ENCODE measurements at places on chromosomes 7 and 10.
A peak's percentile ranks its signal among the peaks of the same experiment; 100 is the strongest.

GRCh38 chr10:69474742-69475432 is 23.6 kb downstream of the TSPAN15 start:
- no peak for DNase-seq

DNA sequence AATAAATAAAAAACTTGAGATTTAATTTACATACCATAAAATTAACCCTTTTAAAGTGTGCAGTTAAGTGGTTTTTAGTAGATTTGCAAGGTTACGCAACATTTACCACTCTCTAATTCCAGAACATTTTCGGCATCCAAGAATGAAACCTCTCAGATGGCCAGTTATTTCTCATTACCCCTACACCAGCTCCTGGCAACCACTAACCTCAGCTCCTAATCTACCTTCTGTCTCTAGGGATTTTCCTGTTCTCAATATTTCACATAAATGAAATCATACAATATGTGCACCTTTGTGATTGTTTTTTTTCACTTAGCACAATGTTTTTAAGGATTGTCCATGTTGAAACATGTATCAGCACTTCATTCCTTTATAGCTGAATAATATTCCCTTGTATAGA is 45.1 kb downstream of the INPP5F start:
- no peak for DNase-seq

DNA sequence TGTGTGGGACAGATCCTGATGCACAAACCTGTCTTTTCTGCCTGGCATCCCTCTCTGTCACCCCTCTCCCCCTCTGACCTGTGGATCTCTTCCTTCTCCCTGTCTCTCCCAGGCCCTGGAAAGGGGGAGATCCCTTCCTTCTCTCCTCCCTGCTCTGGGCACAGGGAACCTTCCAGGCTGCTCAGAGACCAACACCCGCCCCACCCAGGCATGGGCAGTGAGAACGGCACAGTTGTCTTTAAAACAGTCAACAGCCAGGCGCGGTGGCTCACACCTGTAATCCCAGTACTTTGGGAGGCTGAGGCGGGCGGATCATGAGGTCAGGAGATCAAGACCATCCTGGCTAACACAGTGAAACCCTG is 34.7 kb downstream of the KCNH2 start:
- no peak for DNase-seq

- DNase-seq = no peak
These were observed 35.9 kb upstream of the ASAH2 start for GRCh38 chr10:50286996-50287803.

- DNase-seq = peak; percentile 21
These were observed 56.5 kb downstream of the ST7 start for GRCh38 chr7:117009705-117010361.

- DNase-seq = peak; percentile 69
These were observed 12.2 kb upstream of the REPIN1 start for GRCh38 chr7:150356265-150356897.

DNA sequence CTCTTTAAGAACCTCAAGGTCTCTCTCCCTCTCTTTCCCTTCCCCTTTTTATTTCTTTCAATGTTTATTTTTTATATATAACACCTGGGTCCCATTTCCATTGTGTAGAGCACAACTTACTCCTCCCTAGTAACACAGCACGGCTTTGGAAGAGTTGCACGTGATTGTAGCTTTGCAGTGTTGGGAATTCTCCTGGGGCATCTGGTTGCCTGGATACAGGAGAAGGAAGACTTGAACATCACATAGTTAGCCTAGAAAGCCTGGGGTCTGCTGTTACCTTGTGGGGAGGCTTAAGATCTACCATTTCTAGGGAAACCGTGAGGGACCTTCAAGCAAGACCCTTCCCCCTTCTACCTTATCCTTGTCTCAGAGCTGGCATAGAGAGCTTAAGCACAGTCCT is 41.1 kb upstream of the NFKB2 start:
- no peak for DNase-seq

DNA sequence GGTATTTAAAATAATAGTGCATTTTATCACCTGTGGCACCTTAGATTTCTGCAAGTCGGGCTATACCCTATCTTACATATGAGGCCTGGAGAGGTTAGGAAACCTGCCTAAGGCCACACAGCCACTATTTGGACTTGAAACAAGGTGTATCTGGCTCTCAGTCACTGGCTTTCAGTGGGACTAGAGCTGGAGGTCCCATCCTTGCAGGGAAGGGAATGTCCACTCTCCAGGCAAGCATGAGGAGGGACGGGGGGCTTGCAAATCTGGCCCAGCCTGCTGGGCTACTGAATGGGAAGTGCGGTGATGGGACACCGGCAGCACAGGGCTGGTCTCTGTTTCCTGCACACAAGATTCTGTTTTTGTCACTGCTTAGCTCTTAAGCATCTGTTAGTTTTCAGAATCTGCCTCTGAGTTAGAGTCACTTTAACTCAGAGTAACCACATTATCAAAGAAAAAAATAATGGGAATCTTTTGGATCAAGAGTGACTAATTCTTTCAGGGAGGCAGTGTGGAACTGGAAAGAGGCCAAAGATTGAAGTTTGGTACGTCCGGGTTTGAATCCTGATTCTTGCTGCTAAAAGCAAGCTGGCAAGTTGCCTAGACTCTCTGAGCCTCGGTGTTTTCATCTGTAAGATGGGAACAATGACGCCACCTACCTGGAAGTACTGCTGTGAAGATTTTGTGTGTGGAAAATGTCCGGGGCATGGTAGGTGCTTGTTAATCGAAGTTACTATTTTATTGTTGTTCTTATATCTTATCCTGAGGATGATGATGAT is 33.8 kb upstream of the HABP2 start:
- no peak for DNase-seq

- no peak for DNase-seq
These were observed 1.9 kb downstream of the CYP26A1 start for GRCh38 chr10:93075369-93076221.

- DNase-seq = no peak
These were observed 62.5 kb upstream of the TOMM7 start for GRCh38 chr7:22884911-22885788.

DNA sequence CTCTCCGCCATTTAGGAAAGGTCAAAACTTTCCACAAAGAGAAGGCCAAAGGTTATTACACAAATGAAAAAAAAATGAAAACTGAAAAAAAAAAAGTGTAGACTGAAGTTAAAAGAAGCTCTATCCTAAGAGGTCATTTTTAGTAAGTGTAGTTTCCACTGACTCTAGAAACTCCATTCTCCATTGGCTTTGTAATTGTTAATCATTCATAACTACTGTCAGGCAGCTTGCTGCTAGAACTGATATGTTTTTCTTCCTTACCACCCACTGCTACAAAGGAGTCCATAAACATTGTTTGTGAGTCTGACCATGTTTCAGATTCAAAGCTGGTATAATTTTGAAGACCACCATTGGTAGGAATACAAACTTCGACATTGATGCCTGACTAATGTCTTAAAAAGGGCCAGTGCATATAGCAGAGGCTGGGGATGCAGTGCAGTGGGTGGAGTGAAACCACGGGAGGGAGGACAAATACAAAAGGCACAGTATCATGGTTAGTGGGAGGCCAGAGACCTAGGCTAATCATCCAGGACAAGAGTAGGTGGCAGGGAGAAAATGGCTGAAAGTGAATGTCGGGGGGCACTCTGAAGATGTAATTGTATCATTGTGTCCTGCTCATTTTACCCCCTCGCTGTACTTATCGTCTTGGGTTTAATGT is 16.9 kb upstream of the DYNC1I1 start:
- no peak for DNase-seq

DNA sequence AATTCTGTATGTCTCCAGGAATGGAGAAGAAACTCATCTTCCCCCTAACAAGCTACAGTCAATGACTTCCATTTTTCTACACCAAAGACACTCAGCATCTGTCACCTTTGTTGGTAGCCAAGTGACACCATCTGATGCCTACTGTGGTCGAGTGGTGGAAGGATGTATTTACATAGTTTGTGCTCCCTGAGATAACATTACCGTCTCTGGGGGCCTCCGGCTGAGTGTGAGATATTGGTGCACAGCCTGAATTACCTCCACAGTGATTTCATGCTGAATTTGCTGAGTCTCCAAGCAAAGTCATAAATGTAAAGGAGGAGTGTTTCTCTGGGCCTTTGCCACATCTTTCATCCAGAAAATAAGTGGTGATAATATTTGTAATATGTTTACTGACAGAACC is 114.0 kb downstream of the GRID1 start:
- DNase-seq = no peak

DNA sequence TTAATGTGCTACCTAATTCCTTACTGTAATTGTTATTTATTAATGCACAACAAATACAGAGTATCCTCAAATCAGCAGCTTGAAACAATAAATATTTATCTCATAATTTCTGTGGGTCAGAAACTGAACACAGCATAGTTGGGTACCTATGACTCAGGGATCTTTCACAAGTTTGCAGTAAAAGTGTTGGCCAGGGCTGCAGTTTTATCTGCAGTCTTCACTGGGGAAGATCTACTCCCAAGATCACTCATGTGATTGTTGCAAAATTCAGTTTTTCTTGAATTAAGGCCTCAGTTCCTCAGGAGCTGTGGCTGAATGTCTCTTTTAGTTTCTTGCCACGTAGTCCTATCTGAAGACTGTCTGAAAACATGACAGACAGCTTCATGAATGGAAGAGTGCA is 237.8 kb downstream of the ZWINT start:
- no peak for DNase-seq

GRCh38 chr10:6917125-6917524 is 337.0 kb upstream of the PRKCQ start:
- DNase-seq = no peak

DNA sequence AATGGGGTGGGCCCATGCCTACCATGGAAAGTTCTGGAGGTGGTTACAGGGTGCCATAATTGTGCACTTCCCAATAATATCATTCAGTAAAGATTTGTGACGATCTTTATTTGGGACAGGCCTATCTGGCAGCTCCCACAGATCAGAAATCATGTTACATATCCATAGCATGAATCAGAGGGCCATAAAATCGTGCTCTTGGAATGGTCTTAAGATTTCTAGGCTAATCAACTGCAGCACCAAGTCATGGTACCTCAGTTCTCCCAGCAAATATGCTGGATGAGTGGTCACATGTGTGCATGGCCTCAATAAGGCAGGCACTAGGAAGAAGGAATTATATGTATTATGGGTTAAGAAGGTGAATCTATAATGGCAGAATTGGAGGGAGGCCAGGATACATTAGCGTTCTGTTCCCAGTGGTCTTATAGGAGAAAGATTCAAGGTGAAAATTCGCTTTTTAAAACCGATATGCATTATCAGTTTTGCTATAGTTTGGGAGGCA is 134.7 kb downstream of the NRP1 start:
- DNase-seq = no peak

- no peak for DNase-seq
These were observed 4.1 kb downstream of the VAX1 start for GRCh38 chr10:117134056-117134305.

- peak; percentile 6 for DNase-seq
These were observed 4.0 kb downstream of the ITGA8 start for GRCh38 chr10:15715619-15716227.

DNA sequence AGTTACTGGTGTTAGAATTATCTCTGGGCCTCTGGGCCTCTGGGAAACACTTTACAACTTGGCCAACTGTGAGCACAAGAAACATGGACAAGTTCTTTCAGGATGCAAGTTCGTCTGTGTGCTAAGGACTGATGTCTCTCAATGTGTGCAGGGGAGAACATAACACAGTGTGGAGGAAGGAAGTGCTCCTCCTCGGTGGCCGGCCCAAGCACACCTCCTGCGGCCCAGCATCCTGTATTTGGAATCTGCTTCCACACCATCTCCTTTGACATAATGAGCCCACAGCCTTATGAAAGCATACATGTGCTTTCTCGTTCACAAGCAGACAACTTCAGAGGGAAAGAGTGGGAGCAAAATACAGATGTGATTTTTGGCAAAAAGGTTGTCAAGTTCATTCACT is 59.0 kb downstream of the MTPN start:
- DNase-seq = no peak

- DNase-seq = no peak
These were observed 421.7 kb upstream of the CHRM2 start for GRCh38 chr7:136446751-136447150.

DNA sequence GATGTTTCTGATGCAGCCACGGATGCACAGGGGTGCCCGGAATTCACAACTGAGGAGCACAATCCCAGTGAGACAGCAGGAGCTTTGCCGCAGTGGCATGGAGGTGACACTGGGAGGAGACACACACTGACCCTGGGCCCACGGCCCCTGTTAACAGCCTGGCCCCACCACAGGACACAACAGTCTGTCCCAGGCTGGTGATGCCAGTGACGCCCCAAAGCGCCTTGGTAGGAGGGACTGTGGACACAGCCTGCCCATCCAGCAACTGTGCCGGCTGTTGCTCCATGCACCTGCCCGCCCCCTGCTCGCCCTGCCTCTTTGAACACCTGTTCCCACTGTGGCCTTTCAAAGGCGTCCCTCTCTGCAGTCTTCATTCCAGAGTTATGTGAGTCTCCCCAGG is 49.8 kb downstream of the KLF6 start:
- no peak for DNase-seq

DNA sequence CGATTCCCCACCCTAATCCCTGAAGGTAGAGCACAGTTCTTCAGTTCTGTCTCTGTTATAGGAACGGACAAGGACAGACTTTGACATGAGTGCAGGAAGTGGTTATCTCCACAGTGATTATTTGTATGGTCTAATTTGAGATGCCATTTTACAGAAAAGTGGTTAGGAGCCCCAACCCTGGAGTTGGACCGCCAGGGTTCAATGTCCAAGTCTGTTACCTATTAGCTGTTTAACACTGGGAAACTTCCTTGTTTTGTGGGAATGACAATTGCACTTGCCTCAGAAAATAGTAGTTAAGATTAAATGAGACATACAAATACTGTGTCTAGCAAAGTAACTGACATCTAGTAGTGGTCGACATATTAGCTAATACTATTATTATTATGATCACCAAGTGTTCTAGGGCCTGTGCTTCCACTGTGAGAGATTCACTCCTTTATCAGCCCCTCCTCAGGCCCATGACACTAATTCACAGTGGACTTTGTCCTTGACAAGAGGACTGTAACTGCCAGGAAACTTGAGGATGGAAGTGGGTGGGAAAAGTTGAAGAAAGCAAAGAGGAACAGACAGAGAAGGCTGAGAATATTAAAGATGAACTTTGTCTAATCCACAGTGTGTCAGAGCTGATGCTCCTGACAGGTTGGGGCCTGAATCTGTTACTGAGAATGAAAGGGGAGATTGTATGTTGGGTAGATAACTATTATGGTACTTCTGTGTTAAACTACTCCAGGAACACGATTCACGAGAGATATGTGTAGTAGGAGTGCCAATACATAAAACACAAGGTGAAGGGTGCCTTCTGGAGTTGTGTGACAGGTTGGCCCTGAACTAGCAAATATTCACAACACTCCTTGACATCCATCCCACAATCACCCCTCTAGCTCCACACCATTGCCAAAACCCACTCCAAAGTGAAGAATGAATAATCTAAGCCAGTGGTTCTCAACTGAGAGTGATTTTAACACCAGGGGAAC is 66.4 kb downstream of the TAC1 start:
- no peak for DNase-seq

GRCh38 chr7:101608772-101609713 is 20.1 kb downstream of the MYL10 start:
- no peak for DNase-seq

GRCh38 chr7:102264367-102264891 is 22.2 kb upstream of the SH2B2 start:
- DNase-seq = no peak
